ENCODE measurements at places on chromosomes 2 and 18.
A peak's percentile ranks its signal among the peaks of the same experiment; 100 is the strongest.

GRCh38 chr2:199309973-199310372, 147.8 kb downstream of the SATB2 start:
- no peak for DNase-seq

DNA sequence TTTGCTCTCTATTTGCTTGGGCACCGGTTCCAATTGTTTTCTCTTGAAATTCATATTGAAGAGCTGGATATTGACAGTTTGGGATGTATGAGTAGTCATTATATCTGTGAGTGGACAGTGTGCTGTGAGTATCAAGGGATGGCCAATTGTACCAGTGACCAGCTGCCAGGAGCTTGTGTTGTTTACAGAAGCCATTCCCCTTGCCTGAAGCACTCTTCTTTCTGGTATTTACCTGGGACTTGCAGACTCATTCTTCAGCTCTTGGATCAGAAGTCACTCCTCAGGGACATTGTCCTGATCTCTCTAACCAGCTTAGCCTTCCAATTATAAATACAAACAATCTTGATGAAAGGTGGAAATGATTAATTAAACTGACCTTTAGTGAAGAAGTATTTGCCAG, 438.3 kb upstream of the LRATD1 start:
- DNase-seq, result no peak

DNA sequence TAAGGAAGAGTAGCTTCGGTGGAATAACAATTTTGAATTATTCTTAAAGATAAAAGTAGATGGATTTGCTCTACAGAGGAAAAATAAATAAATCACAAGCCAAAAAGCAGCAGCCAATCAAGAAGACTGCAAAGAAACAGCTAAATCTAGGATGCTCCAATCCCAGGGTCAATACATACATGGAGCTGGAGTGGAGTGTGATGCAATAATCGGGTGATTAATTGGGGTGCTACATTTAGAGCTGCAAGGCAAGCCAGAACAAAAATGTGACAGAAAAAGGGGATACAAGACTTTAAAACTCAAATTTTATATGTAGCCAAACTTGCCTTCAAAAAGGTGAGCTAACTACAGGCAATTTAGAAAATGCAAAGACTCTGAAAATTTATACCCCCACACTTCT, 215.8 kb downstream of the TCF4 start:
- DNase-seq, result no peak

DNA sequence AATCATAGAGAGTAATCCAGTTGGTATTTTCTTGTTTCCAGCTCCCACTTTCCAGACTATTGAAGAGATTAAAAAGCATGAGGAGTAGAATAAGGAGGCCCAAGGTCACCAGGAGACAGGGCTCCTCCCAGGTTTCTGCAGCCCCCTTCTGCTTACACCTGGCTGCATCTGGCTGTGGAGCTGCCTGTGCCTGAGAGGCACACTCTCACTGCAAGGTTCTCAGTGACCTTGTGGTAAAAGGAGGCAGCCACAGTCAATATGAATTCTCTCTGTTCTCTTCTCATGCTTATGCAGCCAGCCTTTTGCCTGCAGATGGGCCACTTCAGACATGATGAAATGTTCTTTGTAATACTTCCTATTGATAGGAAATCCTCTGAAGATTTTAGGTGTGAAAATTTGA, 233.7 kb downstream of the MYO3B start:
- no peak for DNase-seq

GRCh38 chr2:29430382-29431112, 315.3 kb downstream of the CLIP4 start:
- DNase-seq, result no peak

- DNase-seq, result peak; percentile 99
These were observed 42.1 kb upstream of the RFX8 start for GRCh38 chr2:101516823-101517690.

GRCh38 chr18:22831441-22831904, 101.7 kb upstream of the RBBP8 start:
- DNase-seq, result no peak

Data from kidney capillary endothelial cell (primary cell).